Subcutaneous preadipocyte (primary cell): ENCODE measurements at places on chromosomes 11 and 22. TPM values are rescaled to one million over a fixed set of nuclear protein-coding genes. Genes with fewer than 3 reads are reported as not detected.

The MAPK11 gene
- 2.5 and 4.4 TPM in 2 replicates for total RNA-seq

The SLC22A6 gene
- total RNA-seq = not detected in 2 replicates

The UCP3 gene
- 0.73 and 0.78 TPM in 2 replicates for total RNA-seq

The PGGHG gene
- total RNA-seq = 11.0 and 11.7 TPM in 2 replicates

The OR10A2 gene
- total RNA-seq = not detected in 2 replicates

The RHOD gene
- 3.5 and 4.4 TPM in 2 replicates for total RNA-seq

The ADM gene
- 91.9 and 227 TPM in 2 replicates for total RNA-seq
